ENCODE measurements at places on chromosomes 1 and 21.
A peak's percentile ranks its signal among the peaks of the same experiment; 100 is the strongest.

DNA sequence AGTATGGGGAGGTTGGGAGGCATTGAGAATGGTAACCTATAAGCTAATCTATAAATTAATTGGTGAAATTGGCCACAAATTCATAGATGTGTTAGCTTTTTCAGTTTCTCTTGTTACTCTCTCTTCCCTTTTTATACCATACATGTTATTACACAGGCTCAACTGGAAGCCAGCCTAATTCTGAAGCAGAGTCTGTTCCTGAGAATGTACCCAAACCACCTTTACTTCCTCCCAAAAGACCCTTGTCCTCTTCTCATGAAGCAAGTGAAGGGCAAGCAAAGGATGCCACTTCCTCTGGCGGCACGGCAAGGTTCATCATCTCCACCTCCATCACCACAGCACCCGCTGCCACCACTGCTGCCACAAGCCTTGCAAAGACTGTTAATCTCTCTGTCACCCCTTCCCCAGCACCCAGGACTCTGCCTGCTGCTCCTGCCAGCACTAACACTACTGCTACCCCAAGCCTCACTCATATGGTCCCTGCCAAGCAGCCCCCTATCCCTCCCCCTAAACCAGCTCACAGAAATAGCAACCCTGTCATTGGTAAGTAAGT is 39.5 kb upstream of the RCC1 start:
- DNase-seq, result no peak

DNA sequence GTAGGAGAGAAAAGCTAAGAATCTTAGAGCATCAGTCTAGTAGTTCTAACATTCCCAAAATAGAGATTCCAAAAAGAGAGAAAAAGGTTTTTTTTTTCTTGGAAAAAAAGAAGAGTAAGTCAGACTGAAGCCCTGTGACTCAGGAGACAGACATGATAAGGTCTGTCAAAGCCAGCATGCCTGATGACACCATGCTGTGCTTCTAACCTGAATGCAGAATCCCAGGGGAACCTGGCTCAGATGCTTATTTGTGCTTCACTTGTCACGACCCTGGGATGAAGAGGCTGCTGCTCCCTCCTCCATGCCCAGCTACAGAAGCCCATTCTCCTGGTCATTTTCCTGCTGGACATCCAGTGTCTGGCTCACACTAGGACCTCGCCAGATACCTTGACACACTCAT is 44.3 kb downstream of the ERICH3 start:
- DNase-seq, result no peak

- DNase-seq, result no peak
Measured at GRCh38 chr21:45356251-45356650, 48.7 kb upstream of the COL18A1 start.

DNA sequence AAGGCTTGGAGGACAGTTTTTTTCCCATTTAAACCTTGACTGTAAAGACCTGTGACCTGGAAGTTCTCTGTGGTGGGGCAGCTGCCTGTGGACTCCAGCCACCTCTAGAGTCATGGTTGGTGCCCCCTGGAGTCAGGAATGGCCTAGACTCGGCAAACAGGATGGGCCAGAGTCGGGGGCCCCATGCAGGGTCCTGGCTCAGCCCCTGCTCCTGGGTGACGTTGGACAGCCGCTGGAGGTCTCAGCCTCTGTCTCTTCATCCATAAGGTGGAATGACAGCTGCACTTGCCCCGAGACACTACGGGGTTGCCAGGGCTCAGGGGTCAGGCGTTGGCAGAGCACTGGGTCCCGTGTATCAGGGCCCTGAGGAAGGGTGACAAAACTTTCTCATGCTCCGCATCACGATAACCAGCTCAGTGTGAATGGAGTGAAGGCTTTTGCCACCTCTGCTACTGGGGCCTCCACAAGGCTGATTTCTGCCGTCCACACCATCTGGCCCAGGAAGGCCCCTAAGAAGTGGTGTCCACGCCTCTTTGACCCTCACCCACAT is 58.5 kb upstream of the TTC34 start:
- no peak for DNase-seq

DNA sequence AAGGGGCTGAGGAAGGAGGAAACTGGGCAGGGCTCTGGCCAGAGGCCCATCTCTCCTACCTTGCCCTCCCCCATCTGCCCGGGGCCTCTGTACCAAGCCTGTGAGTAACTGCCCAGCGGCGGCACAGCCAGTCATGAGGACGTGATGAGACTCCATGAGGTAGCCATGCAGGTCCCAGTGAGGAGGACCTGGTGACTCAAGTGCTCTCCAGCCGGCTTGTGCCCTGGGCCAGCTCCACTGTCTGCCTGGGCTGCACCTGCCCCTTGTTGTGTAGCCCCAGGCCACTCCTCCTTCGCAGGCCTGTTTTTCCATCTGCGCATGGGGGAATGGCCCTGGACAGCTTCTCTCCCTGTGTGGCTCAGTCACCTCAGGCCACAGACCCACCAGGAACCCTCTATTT is 42.0 kb upstream of the PADI1 start:
- DNase-seq, result no peak

- DNase-seq, result no peak
Measured at GRCh38 chr1:33586106-33586505, 113.7 kb downstream of the ZSCAN20 start.

- peak; percentile 88 for DNase-seq
Measured at GRCh38 chr1:98870959-98871903, 133.4 kb downstream of the PLPPR5 start.

DNA sequence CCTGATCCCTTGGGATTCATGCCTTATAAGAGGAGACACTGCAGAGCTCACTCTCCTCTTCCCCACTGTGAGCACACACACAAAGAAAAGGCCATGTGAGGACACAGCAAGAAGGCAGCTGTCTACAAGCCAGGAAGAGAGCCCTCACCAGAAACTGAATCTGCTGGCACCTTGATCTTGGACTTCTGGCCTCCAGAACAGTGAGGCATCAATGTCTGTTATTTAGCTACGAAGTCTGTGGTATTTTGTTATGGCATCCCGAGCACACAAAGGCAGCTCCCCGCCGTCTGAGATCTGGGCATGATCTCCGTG is 47.1 kb upstream of the RPL11 start:
- DNase-seq, result no peak

GRCh38 chr1:162587347-162587746 is 25.8 kb downstream of the UAP1 start:
- DNase-seq, result no peak

- no peak for DNase-seq
Measured at GRCh38 chr21:27462726-27463125, 495.8 kb upstream of the ADAMTS5 start.

- DNase-seq, result no peak
Measured at GRCh38 chr1:154474802-154475201, 27.2 kb upstream of the TDRD10 start.

DNA sequence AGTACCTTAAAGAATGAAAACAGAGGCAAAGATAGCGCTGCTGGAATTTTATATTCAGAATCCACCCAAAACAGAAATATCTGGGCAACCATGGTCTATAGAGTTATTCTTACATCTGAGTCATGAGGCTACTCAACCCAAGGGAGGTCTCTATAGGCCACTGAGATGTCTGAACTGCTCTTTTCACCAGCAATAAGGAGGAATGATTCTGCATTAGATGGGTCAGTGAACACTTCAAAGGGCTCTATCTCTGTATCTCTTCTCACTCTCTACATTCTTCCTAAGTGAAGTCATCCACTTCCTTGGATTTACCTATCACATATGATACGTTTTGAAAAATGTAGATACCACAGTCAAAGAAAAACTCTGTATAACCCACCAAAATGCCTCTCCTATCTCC is 90.2 kb upstream of the NGF start:
- no peak for DNase-seq

GRCh38 chr1:242065813-242066212 is 66.9 kb upstream of the MAP1LC3C start:
- DNase-seq, result no peak

DNA sequence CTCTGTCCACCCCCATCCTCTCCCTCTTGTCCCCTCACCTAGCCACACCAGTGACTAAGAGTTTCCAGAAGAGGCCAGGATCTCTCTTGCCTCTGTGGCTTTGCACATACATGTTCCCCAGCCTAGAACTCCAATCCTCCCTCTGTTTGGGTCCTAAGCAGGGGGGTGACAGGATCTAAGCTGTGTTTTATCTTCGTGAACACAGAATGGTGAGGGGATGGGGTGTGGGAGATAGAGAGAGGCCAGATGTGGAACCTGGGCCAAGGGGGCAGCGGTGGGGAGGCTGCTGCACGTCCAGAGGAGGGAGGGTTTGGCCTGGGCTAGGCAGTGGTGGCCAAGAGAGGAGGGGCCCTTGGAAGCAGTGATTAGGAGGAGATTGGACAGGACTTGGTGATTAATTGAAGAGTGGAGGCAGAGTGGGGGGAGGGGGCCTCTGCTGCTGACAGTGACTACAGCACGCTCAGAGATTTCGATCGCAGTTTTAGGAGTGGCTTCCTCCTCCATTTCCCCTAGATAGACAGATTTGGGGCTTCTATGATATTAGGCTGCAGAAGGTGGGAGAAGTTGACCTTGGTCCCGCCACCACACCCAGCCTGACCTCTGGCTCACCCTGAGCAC is 17.1 kb upstream of the ADGRB2 start:
- DNase-seq, result no peak

DNA sequence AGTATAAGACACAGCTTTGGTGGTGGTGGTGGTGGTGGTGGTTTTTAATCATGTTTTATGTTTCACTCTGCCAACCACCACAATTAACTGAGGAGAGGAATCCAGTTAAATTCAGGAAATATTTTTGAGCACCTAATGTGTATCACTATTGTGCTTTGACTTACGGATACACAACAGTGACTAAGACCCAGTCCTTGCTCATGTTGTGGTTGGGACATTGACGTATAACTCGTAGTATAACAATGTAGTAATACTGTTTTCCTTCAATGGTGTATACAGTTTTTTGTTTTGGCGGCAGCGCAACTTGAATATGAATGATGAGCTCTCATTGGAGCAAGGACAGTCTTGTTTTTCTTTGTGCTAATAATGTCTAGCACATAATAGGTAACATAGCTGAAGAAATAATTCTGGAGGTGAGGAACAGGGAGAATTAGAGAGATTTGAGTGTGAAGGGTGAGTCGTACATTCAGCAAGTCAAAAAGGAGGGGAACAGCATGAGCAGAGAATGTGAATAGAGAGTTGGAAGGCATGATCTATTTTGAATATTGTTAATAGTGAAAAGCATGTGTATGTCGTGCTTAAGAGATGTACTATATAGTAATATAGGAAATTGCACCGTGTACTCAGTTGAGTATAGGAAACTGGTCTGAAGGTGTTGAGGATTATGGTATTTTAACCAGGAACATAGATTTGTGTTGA is 5.5 kb downstream of the CACYBP start:
- DNase-seq, result peak; percentile 10

DNA sequence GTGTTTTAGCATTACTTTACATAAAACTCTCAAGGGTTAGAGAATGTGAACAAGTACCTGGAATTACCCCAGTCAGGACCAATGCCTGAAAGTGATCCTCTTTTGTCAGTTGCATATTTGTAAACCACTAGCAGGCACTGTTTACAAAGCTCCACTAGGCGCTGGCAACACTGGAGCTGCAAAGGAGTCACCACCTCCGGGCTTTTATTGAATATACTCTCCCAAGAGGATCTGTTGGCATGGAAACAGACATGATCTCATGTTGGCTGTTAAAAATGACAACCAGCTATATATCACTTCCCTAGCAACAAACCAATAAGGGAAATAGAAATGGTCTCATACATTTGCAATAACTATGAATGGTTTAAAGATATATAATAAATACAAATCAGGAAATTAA is 116.0 kb downstream of the TTLL7 start:
- no peak for DNase-seq

DNA sequence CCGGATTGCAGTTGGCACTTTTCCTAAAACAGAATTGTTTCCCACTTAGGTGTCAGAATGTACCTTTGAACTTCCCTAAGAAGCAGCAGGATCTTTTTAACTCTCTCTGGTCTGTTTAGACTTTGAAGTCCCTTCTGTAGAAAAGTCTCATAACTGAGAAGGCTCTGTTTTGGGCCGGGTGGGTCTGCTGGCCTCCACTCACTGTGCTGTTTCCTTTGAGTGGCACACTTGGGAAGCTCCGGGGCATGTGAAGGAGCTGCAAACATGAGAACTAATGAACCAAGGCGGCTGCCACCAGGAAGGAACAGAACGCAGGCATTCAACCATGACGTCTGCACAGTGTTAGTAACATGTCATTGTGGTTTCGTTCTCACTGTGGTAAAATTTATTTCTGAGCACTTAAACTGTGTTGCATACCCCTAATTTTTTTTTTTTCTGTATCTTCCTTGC is 19.5 kb upstream of the NCMAP start:
- DNase-seq, result peak; percentile 65

DNA sequence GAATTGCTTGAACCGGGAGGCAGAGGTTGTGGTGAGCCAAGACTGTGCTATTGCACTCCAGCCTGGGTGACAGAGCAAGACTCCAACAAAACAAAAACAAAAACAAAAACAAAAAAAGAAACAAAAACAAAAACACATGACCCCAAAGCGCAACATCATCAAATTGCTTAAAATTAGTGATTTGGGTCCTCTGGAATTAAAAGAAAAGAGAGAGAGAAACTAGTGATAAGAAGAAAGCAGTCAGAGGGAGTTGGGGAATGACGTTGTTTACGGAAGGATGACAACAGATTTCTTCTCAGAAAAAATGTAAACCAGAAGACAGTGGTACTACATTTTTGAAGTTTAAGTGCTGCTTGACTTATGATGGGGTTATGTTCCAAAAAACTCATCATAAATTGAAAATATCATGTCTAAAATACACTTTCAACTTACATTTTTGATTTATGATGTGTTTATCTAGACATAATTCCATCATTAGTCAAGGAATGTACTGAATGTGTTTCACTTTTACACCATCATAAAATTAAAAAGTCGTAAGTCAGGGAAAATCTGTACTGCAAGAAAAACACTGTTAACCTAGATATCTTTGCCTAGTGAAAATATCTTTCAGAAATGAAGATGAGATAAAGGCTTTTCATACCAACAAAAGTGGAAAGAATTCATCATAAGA is 88.0 kb downstream of the MT1HL1 start:
- no peak for DNase-seq

- no peak for DNase-seq
Measured at GRCh38 chr21:32733990-32734613, 6.3 kb upstream of the SYNJ1 start.

- DNase-seq, result no peak
Measured at GRCh38 chr1:102715150-102715549, 393.2 kb downstream of the COL11A1 start.

GRCh38 chr1:210641582-210641981 is 312.9 kb downstream of the HHAT start:
- DNase-seq, result no peak

- DNase-seq, result no peak
Measured at GRCh38 chr1:29896791-29897714, 660.7 kb downstream of the PTPRU start.
